H9 (cell line): ENCODE measurements at places on chromosomes 3 and 15.
A peak's percentile ranks its signal among the peaks of the same experiment; 100 is the strongest.

DNA sequence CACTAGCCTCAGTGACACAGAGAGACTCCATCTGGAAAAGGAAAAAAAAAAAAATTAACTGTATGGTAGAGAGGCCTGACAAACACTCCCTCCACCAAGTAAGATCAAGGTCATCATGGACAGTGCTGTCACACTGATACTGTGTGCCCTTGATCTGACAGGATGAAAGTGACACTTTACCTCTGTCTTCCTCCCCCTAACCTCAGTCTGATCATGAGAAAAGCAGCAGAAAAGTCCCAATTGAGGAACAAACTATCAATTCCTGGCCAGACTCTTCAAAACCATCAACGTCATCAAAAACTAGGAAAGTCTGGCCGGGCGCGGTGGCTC, 26.7 kb downstream of the PGPEP1L start:
- no peak for DNase-seq

GRCh38 chr3:124978627-124979026, 44.1 kb upstream of the MUC13 start:
- no peak for DNase-seq

DNA sequence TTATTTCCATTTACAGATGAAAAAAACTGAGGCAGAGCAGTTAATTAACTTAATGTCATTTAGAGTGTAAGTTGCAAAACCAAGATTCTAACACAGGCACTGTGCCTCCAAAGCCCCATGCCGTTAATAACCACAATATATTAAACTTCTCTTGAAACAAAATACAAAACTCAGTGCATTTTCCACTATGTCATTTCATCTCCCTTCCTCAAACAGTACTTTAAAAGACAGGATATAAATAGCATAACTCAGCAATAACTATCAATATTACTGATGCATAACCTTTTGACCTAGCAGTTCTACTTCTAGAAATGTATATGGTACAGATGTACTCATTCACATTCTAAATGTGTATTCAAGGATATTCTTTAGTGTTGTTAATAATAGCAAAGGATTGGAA, 5.1 kb upstream of the TASOR start:
- no peak for DNase-seq

- DNase-seq: no peak
Observed at GRCh38 chr3:159185443-159186050, 383.7 kb downstream of the MFSD1 start.

DNA sequence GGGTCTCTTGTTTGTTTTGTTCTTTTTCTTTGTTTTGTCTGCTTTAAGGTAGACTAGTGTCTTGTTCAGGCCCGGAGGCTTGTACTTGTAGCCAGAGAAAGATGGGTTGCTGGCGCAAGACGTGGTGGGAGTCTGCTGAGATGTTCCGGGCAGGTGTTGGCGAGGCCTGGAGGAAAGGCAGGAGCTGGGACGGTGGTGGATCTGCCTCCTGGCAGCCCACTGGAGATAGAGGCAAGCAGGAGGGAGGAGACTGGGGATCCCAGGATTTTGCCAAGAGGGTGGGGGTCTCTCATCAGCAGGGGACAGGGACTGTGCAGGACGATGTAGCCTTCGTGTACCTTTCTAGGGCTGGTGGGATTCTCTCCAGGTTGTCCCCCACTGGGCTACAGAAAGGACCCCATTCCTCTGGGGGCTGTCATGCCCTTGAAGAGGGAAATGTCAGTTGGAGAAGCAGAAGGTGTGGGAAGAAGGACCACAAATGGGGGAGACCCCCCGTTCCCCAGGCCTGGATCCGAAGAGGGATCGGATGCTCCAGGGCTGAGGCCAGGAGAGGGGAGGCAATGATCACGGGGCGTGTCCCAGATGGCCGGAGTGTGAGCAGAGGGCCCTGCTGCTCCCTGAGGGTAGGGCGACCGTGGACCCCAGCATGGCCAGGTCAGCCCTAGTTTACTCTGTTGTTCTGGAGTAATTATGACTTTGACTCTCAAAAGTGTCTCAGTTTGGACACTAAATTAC, 7.0 kb downstream of the CHAC1 start:
- no peak for DNase-seq

DNA sequence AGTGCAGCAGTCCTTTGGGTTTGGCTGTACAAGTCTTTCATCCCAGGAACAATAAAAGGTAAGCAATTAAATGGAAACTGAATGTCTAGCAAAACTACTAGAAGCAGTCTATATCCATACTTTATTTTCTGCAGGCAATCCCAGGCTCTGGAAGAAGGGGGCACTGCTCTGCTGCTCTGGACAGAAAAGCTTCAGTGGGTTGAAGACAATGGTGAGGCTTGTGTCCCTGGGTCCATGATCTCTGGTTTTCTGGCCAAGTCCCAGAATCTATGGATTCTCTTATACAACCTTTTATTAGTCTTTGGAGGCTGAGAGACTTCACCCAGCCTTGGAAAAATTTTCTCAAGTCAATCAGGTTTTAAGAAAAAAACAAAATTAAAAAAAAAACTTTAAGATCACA, 35.6 kb downstream of the SCAP start:
- no peak for DNase-seq

DNA sequence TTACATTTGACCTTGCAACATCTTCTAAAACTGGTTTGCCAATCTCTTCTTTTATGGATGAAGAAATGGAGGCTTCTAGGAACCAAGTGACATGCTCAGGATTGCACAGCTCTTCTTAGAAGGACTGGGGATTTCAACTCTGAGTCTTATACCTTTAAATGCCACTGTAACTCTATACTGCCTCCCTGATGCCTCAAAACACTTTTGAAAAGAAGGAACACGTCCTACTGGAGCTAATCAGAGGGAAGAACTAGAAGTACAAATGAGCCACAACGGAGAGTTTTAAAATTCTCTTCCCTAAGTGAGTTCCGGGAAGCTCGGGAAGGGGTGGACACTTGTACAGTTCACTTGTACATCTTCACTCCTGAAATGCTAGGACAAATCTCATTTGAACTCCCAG, 949 bp upstream of the MITF start:
- DNase-seq: no peak

GRCh38 chr15:77493324-77493907, 72.7 kb downstream of the HMG20A start:
- no peak for DNase-seq

GRCh38 chr3:128289534-128289933, 136.3 kb downstream of the EEFSEC start:
- peak; percentile 5 for DNase-seq

DNA sequence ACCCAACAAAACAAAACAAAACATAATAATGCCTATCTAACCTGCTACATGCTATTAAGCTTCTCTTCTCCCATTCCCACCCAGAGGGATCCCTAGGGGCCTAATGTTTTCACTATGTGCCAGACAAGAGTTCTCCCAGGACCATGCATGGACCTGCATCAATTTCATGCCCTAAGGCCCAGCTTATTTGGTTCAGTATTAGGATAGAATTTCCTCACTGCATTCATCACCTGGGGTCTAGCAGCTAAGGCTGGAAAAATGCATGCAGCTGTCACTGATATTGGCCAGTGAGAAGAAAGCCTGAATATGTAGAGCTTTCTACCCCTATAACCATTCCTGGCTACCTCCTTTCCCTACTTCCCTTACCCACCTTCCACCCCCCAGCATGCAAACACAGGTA, 2.0 kb upstream of the HCLS1 start:
- no peak for DNase-seq
